HFF-Myc (cell line): ENCODE measurements at places on chromosomes 13 and 19.

DNA sequence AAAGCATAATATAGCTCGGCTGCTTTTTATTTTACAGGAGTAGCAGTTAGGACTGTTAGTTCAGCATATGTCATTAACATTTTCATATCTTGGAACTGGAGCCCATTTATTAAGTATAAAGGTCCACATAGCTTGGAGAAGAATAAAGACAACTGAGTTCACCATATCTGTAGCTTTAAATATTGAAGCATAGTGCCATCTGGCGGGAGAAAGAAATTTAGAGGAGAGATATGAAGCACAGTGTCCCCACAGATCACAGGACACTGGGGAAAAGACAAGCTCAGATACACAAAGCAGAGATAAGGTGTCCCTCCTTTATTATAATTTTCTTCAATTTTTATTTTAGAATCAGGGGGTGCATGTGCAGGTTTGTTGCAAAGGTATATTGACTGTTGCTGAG, 104.7 kb upstream of the FREM2 start:
- DNase-seq, result no peak

- DNase-seq, result no peak
Observed at GRCh38 chr13:113209336-113209758, at the start of gene CUL4A. Gene CUL4A, plus strand, starts transcription at chr13:113209613. Its CDS starts 15 bp downstream, at chr13:113209628.

- no peak for DNase-seq
Observed at GRCh38 chr13:22235285-22235949, 564.5 kb downstream of the FGF9 start.

GRCh38 chr19:595326-596262, 5.9 kb downstream of the HCN2 start:
- DNase-seq, result no peak

- DNase-seq, result no peak
Observed at GRCh38 chr13:93158565-93158964, 68.0 kb upstream of the GPC6 start.

- DNase-seq, result no peak
Observed at GRCh38 chr13:29877456-29878078, 27.1 kb upstream of the UBL3 start.

GRCh38 chr19:43752287-43752875, 2.4 kb downstream of the SMG9 start:
- no peak for DNase-seq

- no peak for DNase-seq
Observed at GRCh38 chr13:79314652-79315051, 91.4 kb downstream of the RBM26 start.

DNA sequence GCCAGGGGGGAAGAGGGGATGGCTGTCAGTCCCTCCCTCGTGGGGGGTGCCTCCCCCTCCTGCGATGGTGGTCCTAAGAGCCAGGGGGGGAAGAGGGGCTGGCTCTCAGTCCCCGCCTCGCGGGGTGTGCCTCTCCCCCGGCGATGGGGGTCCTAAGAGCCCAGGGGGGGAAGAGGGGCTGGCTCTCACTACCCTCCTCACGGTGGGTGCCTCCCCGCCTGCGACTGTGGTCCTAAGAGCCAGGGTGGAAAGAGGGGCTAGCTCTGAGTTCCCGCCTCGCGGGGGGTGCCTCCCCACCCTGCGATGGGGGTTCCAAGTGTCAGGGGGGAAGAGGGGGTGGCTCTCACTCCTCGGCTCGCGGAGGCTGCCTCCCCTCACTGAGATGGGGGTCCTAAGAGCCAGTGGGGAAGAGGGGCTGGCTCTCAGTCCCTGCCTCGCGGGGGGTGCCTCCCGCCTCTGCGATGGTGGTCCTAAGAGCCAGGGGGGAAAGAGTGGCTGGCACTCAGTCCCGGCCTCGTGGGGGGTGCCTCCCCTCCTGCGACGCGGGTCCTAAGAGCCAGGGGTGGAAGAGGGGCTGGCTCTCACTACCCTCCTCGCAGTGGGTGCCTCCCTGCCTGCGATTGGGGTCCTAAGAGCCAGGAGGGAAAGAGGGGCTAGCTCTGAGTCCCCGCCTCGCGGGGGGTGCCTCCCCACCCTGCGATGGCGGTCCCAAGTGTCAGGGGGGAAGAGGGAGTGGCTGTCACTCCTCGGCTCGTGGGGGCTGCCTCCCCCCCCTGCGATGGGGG, 2325.6 kb upstream of the PCDH20 start:
- DNase-seq, result no peak
